ENCODE measurements at places on chromosomes 12 and 14. TPM values are rescaled to one million over a fixed set of nuclear protein-coding genes. Genes with fewer than 3 reads are reported as not detected.

TBC1D30 gene
- total RNA-seq = 0.26 TPM

SLC2A14 gene
- total RNA-seq = 0.17 TPM

KRT3 gene
- not detected for total RNA-seq

RECQL gene
- 62.6 TPM for total RNA-seq

ADAM21 gene
- total RNA-seq = 0.66 TPM

REC8 gene
- 1.8 TPM for total RNA-seq

GRCh38 chr14:93173943-93174395 is 10.7 kb downstream of the MOAP1 start:
- DNase-seq = peak; percentile 27

- DNase-seq = no peak
Measured at GRCh38 chr14:61468063-61468825, 146.9 kb downstream of the PRKCH start.

- DNase-seq = no peak
Measured at GRCh38 chr14:97866664-97867063, 1069.5 kb downstream of the VRK1 start.

GRCh38 chr12:98478606-98479005 is 36.8 kb upstream of the TMPO start:
- no peak for DNase-seq

GRCh38 chr12:109418848-109419480 is 58.1 kb downstream of the KCTD10 start:
- no peak for DNase-seq

DNA sequence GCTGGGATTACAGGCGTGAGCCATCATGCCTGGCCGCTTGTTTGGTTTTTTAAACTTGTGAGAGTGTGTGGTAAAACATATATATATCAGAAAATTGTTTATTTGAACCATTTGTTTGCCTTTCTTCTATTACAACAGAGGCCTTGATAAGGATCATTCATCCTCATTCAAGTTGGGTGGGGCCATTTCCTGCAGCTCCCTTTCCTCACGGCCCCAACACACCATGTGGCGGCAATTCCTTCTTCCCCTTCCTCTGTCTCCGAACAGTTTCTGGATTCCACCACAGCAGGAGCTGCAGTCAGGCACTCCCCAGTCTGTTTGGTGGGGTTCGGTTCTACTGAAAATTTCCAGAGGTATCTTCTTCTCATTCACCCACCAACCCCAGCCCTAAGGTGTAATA is 42.0 kb upstream of the RASSF3 start:
- no peak for DNase-seq

GRCh38 chr12:64218597-64218996 is 3.5 kb downstream of the KICS2 start:
- no peak for DNase-seq

DNA sequence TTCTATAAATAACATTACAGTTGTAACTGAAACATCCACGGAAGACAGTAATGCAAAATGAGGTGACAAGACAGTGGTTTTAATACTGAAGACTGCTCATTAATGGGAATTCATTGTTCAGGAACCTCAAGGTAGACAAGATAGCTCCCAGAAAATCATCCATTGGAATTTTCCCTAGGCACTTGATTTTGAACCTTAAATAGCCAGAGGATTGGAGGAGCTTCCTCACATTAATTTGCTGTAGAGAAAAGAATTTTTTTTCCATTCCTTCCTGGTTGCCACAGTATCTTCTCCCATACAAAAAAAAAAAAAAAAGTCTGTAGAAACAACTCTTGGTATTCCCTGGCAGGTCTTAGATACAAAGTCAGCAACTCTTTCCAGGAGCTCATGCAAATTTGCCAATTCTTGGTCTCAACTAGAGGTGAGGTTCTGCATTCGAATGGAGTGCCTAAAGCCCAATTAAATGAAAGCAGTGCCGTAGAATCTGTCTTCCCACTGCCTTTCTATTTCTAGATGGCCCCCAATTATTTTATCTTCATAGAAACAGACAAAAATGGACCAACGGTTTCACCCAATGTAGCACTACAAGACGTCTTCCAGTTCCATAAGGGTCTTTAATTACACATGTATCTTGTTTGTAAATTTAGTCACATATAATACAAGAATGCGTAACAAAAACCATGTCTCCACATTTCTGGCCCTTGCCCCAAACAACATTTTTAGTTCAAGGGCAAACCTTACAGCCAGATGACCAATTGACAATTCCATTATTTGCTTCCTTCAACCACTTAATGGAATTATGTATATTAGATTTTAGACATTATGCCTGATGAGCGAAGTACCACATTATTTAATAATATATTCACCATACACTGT is 13.5 kb downstream of the SLC38A2 start:
- peak; percentile 20 for DNase-seq

GRCh38 chr14:91280129-91280528 is 35.6 kb upstream of the GPR68 start:
- no peak for DNase-seq

GRCh38 chr14:31560759-31561154 is 447 bp upstream of the NUBPL start:
- DNase-seq = no peak

DNA sequence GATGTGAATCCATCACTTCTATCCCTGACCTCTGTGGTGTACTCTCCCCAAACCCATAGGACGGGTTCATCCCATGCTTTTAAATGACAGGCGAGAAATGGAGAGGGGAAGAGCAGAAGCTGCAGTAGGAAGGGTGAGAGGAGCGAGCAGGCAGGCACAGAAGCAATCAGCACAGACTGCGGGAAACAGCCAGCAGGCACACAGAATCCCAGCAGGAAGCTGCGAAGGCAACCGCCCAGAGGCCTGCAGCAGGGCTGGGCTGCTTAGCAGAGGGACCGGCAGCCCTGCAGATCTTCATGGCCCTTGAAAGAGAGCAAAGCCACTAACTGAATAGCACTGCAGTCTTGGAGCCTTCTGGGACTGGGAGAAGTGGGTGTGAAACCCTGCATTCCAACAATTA is 287.0 kb upstream of the FKBP4 start:
- no peak for DNase-seq

DNA sequence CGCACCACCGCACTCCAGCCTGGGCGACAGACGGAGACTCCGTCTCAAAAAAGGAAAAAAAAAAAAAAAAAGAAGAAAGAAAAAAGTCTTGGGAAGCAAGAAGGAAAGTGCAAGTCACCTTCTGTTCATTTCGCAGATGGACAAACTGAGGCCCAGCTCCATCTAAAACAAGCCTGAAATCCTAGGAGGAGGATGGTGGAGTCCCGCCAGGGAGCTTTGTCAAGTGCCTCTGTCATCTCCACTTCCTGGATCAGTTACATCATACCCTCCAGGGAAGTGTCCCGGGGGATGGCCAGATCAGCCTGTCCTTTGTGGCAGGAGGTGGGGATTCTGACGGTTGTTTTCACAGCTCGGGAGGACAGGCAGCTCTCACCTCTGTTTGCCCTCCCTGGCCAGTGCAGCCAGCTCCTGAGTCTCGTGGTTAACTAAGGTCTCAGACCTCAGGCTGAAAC is 8.7 kb upstream of the SDSL start:
- DNase-seq = no peak

- peak; percentile 8 for DNase-seq
Measured at GRCh38 chr12:89523843-89524540, 604 bp downstream of the GALNT4 start.

- no peak for DNase-seq
Measured at GRCh38 chr12:95089462-95089861, 16.0 kb upstream of the NR2C1 start.

- peak; percentile 97 for DNase-seq
Measured at GRCh38 chr14:55448141-55448614, 7.8 kb upstream of the TBPL2 start.

- no peak for DNase-seq
Measured at GRCh38 chr14:105938055-105938863, 411.9 kb downstream of the TMEM121 start.

DNA sequence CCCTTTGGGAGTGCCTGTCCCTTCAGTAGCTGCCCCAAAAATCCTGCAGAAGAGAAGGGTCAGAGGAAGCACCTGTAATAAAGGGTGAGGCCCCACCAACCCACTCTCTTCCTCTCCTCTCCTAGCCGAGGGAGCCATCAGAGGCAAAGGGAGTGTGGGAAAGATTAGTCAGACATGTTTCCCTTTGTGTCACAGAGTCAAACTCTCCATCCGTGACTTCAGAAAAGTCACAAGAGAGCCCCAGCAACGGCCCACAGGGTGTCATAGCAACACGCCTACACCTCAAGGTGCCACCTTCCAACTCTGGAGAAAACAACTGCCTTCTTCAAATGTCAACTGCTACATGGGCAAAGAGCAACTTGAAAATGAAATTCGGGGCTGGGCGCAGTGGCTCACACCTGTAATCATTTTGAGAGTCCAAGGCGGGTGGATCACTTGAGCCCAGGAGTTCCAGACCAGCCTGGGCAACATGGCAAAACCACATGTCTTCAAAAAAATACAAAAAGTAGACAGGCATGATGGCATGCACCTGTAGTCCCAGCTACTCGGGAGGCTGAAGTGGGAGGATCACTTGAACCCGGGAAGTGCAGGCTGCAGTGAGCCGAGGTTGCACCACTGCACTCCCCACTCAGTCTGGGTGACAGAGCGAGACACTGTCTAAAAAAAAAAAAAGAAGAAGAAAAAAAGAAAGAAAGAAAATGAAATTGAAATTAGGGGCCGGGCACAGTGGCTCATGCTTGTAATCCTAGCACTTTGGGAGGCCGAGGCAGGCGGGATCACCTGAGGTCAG is 17.7 kb upstream of the CD27 start:
- DNase-seq = no peak

DNA sequence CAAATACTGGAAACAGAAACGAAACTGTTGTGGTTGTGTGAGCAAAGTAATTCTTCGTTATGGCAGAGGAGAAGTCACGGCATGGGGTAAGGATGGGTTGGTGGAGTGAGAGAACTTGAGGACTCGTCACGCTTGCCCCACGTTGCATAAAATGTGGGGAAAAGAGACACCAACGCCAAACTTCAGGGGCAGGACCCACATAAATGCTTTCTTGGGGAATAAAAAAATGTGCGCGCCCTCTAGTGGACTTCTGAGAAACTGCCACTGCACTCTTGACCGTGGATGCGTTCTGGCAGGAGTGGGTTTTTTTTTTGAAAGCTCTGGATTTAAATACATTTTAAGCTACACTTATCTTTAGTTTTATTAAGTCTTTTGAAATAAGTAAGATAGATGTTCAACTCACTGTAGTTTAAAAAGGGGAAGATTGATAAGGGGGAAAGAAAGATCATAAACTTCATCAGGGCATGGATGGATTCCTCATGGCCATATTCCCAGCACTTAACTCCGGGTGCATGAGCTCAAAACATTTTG is 4.1 kb upstream of the IGF1 start:
- DNase-seq = peak; percentile 66

DNA sequence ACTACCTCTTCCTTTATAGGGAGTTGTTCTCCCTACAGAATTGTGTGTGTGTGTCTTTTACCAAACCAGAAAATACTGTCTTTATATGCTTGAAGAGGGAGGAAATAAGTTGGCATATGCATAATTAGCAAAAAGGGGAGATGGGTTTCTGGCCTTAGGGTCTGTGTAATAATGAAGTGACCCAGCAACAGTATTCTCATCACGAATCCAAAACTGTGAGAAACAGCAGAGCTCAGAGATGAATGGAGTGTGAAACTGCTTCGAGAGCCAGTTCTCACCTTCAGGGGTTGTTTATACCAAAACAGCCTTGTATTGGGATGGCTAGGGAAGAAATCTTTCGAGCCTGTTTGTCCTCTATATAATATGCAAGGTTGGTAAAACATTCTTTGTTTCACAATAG is 227.5 kb downstream of the MON2 start:
- DNase-seq = no peak
